SJSA1 (cell line): ENCODE measurements at places on chromosomes 5 and 9.

DNA sequence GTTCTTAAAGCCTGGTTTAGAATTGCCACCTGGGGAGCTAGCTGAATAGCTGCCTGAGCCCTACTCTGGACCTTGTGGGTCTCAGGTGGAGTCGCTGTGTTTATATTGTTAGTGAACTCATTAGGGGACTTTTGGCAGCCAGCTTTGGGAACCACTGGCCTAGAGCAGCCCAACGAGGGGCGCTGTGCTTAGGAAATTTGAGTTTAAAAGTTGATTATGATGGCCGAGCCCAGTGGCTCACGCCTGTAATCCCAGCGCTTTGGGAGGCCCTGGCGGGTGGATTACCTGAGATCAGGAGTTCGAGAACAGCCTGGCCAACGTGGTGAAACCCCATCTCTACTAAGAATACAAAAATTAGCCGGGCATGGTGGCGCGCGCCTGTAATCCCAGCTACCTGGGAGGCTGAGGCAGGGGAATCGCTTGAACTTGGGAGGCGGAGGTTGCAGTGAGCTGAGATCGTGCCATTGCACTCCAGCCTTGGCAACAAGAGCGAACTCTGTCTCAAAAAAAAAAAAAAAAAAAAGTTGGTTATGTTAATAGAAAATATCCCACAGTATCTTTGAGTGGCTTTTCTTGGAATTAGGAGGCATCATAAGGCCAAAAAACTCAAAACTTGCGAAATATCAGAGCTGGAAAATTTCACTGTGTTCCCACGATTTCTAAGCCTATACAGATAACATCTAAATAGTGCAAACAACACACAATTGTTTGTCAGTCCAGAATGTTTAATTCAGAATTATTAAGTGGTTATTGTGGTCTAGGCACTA lies 809 bp downstream of the MCCC2 start:
- DNase-seq: no peak

GRCh38 chr9:118100529-118101419 lies 396.6 kb downstream of the TLR4 start:
- DNase-seq: no peak

DNA sequence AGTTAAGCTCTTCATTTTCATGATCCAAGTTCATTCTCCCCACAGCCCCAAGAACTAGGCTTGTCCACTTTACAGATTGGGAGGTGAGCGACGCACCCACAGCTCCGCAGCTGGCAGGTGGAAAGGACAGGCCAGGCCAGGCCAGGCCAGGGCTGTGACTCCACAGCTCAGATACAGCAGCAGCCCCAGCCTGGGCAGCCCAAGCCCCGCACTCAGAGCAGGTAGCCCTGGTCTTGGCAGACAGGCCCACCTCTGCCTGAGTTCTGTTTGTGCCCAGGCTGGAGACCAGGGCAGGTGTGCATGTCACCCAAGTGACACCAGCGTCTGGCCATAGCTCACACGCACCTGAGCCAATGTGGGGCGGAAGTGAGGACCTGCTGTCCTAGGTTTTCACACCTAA lies 124.7 kb downstream of the WNK2 start:
- no peak for DNase-seq

DNA sequence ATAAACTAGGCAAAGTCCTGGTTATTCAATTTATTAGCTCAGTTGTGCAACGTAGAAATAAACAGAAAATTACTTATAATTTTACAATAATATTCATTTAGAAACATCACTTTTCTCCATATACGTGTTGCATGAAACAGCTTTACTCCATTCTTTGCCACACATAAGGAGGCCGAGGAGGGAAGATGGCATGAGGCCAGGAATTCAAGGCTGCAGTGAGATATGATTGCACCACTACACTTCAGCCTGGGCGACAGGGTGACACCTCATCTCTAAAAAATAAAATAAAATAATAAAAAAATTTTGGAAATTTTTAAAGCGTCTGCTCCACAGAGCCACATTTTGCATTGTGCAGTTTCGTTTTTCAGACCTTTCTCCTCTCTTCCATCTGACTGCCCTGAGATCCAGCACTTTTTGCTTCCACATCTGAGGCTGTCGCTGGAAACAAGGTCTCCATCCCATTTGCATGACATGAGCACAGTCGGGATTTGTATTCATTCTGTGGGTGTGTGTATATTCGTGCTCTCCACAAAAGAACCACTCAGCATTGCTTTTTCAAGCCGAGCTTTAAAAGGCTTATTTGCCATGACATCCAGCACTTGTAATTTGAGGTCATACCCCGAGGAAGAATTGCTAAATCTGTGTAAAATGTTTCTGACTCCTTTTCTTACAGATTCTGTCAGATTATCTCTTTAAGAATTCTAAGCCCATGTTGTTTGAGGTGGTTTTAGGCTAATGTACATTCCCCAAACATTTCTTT lies 98.6 kb upstream of the MSX2 start:
- DNase-seq: no peak

GRCh38 chr5:174236070-174236469 lies 190.6 kb downstream of the NSG2 start:
- no peak for DNase-seq

GRCh38 chr9:134291961-134292871 lies 34.0 kb upstream of the RXRA start:
- DNase-seq: no peak

DNA sequence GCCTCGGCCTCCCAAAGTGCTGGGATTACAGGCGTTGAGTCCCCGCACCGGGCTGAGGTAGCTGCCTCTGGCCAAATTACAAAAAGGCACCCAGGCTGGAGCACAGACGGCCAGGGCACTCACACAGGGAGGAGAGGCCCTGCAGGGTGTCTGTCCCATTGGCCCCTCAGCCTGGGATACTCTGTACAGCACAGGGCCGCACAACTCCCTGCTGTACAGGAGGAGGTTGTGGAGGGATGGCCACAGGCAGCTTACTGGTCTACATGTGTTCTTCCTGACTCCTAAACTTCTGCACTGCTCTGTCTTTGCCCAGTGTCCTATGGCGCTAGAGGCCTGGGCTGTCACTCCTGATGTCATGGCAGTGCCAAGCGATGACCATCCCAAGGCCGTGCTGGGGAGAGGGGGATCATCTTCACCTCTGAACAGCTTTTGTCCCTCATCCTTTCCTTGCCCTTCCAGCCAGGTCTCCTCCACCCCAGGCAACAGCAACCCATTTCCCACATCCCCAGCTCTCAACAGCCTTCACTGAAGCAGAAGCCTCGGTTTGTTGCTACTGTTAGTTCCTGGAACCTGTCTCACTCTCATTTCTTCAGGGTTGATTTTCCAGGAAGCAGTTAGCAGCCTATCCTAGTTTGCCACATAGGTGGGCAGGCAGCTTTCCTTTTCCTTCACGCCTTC lies 1.8 kb upstream of the CNOT6 start:
- DNase-seq: no peak

GRCh38 chr5:42982107-42982622 lies 58.0 kb downstream of the ANXA2R start:
- DNase-seq: peak; percentile 57

DNA sequence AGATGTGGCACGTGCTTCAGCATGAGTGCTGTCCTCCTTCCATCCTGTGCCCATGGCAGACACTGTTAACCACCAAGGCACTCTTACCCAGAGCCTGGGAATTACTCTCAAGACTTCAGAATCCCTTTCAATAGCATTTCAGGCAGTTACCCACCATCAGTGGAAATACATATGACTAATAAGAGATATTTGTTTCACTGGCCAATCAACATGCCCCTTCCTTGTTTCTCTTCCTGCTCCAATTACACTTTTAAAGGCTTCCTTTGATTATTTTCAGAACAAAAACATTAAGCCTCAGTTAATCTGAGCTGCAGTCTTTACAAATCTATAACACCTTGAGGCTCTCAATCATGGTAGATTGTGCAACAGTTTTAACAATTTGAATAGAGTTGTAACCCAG lies 70.8 kb downstream of the PRELID2 start:
- DNase-seq: no peak

DNA sequence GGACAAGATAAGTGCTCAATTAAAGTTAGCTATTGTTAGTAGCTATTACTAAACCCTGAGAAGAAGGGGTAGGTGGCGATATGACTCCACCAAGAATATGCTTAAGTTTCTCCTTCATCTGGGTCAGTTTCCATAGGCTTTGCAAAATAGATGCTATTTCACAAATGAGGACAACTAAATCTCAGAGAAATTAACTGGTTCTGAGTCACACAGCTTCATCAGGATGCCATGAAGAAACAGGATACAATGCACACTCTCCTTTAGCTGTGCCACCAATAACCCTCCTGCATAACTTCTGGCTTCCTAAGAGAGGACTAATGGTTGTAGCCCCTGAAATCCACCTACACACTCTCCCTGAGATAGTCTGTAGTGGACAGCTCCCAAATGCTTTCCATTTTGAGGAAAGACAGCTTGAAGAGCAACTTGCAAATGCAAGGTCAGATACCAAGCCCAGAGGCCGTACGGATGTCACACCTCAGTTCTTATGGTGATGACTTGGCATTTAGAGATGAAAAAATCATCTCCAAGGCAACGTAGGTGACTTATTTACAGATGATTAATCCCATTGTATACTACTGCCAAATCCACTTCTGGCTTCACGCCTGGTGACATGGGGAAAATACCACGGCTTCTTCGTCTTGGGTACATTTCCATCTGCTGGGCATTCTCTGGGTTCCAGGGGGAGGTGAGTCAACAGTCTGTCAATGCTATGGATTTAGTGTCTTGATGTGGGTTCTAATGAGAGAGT lies 251.4 kb upstream of the IL12B start:
- DNase-seq: peak; percentile 70

- DNase-seq: no peak
Measured at GRCh38 chr9:37121881-37122280, 1.5 kb downstream of the ZCCHC7 start.

DNA sequence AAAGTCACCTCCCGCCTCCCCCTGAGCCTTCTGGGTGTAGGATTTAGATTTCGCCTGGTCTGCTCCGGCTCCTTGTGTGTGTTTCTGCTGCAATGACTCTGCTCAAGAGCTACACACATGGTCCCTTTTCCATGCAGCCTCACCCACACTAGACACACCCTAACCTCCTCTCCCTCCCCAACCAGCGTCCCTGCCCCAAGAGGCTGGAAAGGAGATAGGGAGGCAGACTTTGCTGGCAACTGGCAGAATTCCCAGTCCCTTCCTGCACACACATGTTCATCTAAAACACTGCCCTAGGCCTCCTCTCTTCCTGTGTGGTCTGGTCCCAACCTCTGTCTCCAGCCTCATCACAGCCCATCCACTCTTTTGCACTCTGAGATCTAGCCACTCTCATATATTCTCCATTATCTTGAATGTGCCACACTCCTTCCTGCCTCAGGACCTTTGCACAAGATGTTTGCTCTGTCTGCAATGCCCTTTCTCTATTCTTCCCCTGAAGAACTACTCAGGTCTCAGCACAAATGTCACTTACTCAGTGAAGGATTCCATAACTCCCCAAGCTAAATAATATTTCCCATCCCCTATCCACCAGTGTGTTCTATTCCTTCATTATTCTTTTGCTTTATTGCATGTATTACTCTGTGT lies 253.8 kb downstream of the CDK5RAP2 start:
- DNase-seq: no peak

DNA sequence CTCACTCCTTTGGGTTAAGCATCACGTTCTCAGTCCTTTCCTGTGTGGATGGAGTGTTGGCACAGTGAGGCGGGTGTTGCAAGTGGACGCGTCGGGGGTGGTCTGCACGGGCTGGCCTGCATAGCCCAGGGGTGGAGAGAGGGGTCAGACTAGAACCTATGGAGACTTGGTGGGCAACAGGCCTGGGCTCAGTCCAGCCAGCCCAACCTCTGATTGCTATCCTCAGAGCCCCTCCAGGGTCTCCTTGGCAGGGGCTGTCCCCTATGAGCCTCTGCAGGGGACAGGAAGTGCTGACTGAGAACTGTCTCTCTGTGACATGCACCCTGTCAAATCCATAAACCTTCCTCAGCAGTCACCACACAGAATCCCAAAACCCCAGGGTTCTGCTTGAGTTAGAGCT lies 2.3 kb downstream of the DCANP1 start:
- DNase-seq: no peak

DNA sequence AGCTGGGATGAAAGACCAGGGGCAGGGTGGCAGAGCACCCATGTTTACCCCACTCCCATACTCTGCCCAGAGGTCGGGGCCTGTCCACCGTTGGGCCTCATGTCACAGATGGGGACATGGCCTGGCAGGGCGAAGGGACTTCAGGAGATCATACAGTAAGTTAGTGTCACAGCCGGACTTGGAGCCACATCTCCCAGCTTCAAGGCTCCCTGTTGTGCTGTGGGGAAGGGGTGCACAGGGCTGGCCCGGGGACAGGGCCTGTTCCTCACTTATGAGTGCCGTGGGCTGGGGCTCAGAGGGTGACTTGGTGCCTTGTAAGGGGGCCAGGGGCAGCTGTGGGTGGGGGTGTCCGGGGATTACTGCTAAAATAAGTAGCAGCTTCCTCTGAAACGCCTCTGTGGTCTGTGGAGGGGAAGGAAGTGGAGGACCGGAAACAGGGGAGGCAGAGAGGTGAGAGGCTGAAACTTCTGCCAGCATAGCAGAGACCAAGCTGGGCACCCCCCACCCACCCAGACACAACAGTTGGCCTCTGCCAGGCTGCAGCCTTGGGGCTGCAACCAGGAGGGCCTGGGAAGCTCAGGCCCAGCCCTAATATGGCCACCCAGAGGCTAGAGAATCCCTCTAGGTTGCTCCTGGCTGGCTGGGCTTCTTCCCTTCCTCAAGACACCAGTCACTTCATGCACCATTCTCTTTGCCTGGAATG lies 41.1 kb upstream of the NEK6 start:
- no peak for DNase-seq

- DNase-seq: no peak
Measured at GRCh38 chr5:178121391-178122276, 8.3 kb downstream of the N4BP3 start.

- DNase-seq: no peak
Measured at GRCh38 chr5:167797933-167798332, 493.5 kb upstream of the WWC1 start.

DNA sequence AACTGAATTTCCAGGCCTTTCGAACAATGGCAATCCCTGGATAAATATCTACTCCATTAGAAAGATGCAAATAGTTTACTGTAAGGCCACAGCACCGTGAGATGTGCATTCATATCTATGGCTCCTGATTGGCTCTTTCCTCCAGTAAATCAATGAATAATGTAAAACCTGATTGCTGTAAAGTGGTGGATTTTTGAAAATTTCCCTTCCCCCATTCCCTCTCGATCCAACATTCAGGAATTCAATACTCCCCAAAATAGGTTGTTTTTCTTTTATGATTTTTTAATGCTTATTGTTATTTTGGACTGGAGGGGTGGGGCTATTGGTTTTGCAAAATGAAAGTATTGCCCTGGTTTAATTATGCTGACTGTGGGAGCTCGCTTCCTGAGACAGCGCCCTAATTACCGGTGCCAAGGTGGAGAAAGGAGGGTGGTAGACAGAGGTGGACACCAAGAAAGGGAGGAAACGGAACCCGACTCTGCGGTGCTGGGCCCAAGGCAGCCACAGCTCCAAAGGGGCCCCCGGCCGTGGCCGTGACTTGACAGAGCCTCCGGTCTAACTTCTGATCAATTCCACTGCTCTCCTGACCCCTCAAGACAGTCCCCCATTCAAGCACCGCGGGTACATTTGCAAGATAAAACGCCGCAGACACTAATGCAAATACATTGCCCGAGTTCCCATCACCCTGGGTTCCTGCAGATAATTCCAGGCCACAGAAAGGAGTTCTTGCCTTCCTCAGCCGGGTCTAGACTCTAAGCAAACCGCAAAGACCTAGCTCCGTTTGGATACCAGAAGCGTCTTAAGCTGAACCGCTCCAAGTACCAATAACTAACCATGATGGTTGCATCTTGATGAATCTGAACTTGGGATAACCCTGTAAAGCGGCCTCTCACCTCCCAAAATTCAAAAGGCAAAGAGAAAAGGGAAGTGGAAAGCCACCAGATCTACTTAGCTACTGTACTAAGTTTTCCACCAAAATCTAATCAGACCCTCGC lies 211.2 kb downstream of the MEF2C start:
- DNase-seq: no peak

- DNase-seq: no peak
Measured at GRCh38 chr5:143400541-143401226, 2.8 kb downstream of the NR3C1 start.
